ENCODE measurements at places on chromosomes 6 and 20. TPM values are rescaled to one million over a fixed set of nuclear protein-coding genes. Genes with fewer than 3 reads are reported as not detected.

GRCh38 chr6:39787322-39787721 lies 4.9 kb upstream of the DAAM2 start:
- no peaks in the 10 kb centered on the region for H3K27me3 ChIP-seq
- peaks cover 26% of the 10 kb centered on the region for H3K4me1 ChIP-seq
- peak; percentile 75 for DNase-seq
- no peaks in the 10 kb centered on the region for H3K36me3 ChIP-seq
- H3K27ac ChIP-seq, result no peak overlapping the region

GRCh38 chr20:31713312-31714273 lies 9.1 kb downstream of the BCL2L1 start:
- no peaks in the 10 kb centered on the region for H3K36me3 ChIP-seq
- H3K4me3 ChIP-seq, result peak overlapping the region; percentile 28
- H3K4me1 ChIP-seq, result peaks cover 100% of the 10 kb centered on the region
- DNase-seq, result no peak
- H3K27ac ChIP-seq, result peak overlapping the region; percentile 98

TRAPPC3L gene
- not detected for total RNA-seq

POPDC3 gene
- not detected for total RNA-seq

DNA sequence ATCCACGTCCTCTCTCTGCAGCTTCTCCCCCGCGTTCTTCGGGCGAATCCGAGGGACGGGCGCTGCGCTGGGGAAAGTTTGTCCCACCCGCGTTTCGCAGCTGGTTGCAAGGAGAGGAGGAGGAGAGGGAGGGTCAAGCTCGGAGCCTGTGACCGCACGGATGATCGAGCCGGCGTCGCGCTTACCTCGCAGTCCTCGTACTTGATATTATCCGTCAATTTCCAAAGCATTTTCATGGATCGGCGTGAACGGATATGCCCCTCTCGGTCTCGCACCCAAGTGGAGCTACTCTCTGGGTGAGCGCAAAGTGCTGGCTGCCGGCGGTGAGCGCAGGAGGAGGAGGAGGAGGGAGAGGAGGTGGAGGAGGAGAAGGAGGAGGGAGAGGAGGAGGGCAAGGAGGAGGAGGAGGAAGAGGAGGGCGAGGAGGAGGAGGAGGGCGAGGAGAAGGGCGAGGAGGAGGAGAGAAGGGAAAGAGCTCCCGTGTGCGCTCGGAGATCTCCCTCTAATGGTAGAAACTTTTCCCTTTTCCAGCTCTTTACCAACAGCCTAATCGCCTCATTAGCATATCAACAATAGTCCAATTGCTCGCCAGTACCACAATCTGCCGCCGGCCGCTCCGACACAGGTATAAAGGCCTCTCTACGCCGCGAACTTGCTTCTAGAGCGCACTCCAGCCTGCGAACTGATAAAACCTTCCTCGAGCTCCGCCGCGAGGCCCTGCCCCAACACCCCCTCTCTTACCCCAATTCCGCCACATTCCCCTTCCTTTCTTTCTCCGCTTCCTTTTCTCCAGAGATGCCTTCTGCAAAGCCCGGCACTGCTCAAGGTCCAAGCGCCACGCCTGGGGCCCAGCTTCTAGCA lies at the start of gene TFAP2A:
Gene TFAP2A, minus strand, starts transcription at position 319 of the 861 bp plus-strand sequence. Its CDS starts 83 bp downstream, at position 236.
- peak within 1 kb of the TSS; percentile 62 for H3K4me3 ChIP-seq
- H3K27ac ChIP-seq, result no peak within 1 kb of the TSS
- H3K36me3 ChIP-seq, result no peaks in the 10 kb centered on the region
- H3K4me1 ChIP-seq, result peaks cover 42% of the 10 kb centered on the region
- H3K27me3 ChIP-seq, result peaks cover 83% of the 10 kb centered on the region
- no peak for DNase-seq

GRCh38 chr20:24679448-24680047 lies 210.1 kb downstream of the SYNDIG1 start:
- DNase-seq, result no peak
- no peaks in the 10 kb centered on the region for H3K36me3 ChIP-seq
- H3K27me3 ChIP-seq, result no peaks in the 10 kb centered on the region
- no peak overlapping the region for H3K27ac ChIP-seq

DNA sequence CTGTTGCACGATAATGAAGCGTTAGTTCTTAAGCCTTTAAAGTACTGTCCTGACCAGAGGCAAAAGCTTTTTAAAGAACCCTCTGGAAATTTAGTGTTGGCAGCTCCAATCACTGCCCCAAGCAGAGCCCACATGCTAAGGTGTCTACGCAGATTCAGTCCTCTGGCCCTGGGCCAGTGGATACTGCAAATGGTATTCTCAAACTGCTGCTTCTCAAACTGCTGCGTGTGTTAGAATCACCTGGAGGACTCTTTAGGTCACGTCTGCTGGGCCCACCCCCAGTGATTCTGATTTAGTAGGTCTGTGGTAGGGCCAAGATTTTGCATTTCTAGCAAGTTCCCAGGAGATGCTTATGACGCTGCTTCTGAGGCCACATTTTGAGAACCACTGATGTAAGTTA lies 96.0 kb upstream of the CCDC28A start:
- H3K27me3 ChIP-seq, result no peaks in the 10 kb centered on the region
- no peak overlapping the region for H3K4me3 ChIP-seq
- no peaks in the 10 kb centered on the region for H3K36me3 ChIP-seq
- H3K27ac ChIP-seq, result no peak overlapping the region

GRCh38 chr6:89830170-89830809 lies 610 bp downstream of the CASP8AP2 start:
- peaks cover 22% of the 10 kb centered on the region for H3K36me3 ChIP-seq
- H3K27me3 ChIP-seq, result peaks cover 5% of the 10 kb centered on the region
- no peak for DNase-seq
- H3K4me3 ChIP-seq, result peak overlapping the region; percentile 72

KIF3B gene
- total RNA-seq, result 20.7 TPM

DNA sequence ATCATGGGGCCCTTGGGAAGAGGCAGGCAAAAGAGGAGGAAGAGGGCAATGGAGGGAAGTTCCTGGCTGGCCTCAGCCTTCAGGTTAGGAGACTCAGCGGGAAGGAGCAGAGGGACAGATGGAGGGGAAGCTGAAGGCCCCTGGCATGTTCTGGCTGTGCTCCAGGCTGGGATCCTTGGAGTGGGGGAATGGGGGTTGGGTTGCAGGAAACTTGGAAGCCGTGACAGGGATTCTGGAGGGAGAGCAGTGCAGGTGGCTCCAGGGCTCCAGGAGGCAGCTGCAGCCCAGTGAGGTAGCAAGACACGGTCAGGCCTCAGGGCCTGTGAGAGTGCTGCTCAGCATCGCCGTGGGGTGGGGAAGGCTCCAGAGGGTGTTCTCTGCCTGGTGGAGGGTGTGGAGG lies 64.6 kb upstream of the SCP2D1 start:
- H3K4me1 ChIP-seq, result no peaks in the 10 kb centered on the region
- H3K27ac ChIP-seq, result no peak overlapping the region
- H3K36me3 ChIP-seq, result peaks cover 4% of the 10 kb centered on the region
- H3K27me3 ChIP-seq, result no peaks in the 10 kb centered on the region
- H3K4me3 ChIP-seq, result no peak overlapping the region
- DNase-seq, result peak; percentile 62

- no peak overlapping the region for H3K4me3 ChIP-seq
- H3K36me3 ChIP-seq, result peaks cover 13% of the 10 kb centered on the region
- H3K27ac ChIP-seq, result peak overlapping the region; percentile 94
- no peaks in the 10 kb centered on the region for H3K27me3 ChIP-seq
- peaks cover 43% of the 10 kb centered on the region for H3K4me1 ChIP-seq
- DNase-seq, result no peak
Observed at GRCh38 chr20:63957690-63958441, 1.6 kb upstream of the UCKL1 start.
